Epithelial cell of proximal tubule (primary cell): ENCODE measurements at places on chromosomes 7 and 10. TPM values are rescaled to one million over a fixed set of nuclear protein-coding genes. Genes with fewer than 3 reads are reported as not detected.

TMEM176B gene
- 1.7 TPM in 1 of 2 replicates, not detected in the other for total RNA-seq

ANKRD61 gene
- 0.12 TPM in 1 of 2 replicates, not detected in the other for total RNA-seq

BTBD16 gene
- total RNA-seq: 0.51 and 1.3 TPM in 2 replicates

TRIM74 gene
- not detected in 2 replicates for total RNA-seq

CACNA2D1 gene
- 3.5 and 6.1 TPM in 2 replicates for total RNA-seq

ZNF775 gene
- 4.8 and 8.6 TPM in 2 replicates for total RNA-seq

TRIM50 gene
- total RNA-seq: not detected in 2 replicates

GBX1 gene
- total RNA-seq: not detected in 2 replicates

EGFR gene
- total RNA-seq: 40.2 and 48.1 TPM in 2 replicates

ZNF138 gene
- 6.6 and 7.7 TPM in 2 replicates for total RNA-seq

MET gene
- 155 and 164 TPM in 2 replicates for total RNA-seq

GRCh38 chr7:47501406-47501805, 80.5 kb downstream of the TNS3 start:
- no peak for DNase-seq

- no peak for DNase-seq
Measured at GRCh38 chr10:4685491-4685890, 140.5 kb upstream of the AKR1E2 start.

GRCh38 chr7:142298627-142299026, 40.8 kb upstream of the PRSS58 start:
- DNase-seq: no peak

GRCh38 chr10:85658518-85658917, 708.1 kb downstream of the GRID1 start:
- DNase-seq: no peak

GRCh38 chr7:155922067-155922816, 110.0 kb upstream of the SHH start:
- DNase-seq: no peak

GRCh38 chr10:63628526-63629362, 107.5 kb downstream of the REEP3 start:
- DNase-seq: no peak

DNA sequence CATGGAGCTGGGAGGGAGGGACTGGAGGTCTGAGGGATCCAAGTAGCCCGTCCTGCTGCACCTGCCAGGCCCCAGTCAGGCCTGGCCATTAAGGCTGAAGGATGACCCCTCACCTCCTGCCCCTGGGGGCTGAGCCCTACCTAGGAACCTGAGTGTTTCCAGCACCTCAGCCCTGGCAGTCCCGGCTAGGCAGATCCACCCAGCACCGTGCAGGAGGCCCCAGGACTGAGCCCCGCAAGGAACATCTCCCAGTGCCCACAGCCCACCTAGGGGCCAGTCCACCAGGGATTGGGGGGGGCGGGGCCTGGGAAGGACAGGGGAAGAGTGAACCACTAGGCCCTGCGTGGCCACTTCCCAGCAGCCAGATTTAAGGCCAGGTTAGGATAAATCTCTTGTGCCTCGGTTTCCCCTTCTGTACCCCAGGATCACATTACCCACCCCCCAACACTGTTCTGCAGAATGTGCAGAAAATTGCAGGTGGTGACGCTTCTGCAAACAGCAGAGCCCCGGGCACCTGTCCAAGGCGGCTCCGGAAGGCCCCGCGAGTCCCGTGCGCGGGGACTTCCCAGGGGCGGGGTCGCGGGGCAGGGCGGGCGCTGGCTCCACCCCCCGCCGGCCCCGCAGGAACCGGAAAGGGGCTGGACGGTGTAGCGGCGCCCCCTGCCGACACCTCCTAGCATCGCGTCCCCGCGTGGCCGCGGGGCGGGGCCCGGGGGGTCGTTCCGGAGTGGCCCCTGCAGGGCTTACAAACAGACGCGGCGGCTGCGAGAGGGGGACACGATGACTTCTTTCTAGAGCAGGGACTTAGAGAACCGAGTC, 55.9 kb downstream of the PWWP2B start:
- DNase-seq: peak; percentile 13

DNA sequence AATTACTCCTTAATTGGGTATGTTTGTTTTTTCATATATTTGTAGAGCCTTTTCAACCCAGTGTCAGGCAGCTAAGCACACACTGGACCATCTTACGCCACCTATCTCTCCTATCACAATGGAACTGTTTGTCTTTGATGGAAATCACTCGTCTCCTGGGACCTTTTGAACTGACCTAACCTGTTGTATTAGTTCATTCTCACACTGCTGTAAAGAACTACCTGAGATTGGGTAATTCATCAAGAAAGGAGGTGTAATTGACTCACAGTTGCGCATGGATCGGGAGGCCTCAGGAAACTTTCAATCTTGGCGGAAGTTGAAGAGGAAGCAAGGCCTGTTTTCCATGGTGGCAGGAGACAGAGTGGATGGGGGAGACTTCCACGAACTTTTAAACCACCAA, 182.0 kb downstream of the TCERG1L start:
- no peak for DNase-seq

- DNase-seq: no peak
Measured at GRCh38 chr7:2106440-2106839, 126.3 kb downstream of the MAD1L1 start.

DNA sequence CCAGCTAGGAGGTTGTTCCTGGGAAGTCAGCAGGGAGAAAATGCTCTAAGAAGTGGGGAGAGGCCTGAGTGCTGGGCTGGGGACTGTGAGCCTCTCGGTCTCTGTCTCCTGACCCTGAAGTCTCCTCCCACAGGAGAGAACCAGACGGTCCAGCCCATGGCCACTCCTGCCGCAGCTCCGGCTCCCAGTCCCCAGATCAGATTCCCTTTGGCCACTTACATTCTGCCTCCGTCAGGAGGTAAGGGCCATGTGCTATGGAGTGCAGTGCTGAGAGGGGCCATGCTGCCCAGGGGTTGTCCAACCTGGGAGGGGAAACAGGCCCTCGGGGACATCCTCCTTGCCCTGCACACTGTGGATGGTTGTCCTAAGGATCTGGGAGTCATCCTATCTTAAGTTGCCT, 21.3 kb upstream of the ZNF467 start:
- no peak for DNase-seq

- no peak for DNase-seq
Measured at GRCh38 chr10:104816501-104816900, 175.4 kb downstream of the SORCS3 start.

DNA sequence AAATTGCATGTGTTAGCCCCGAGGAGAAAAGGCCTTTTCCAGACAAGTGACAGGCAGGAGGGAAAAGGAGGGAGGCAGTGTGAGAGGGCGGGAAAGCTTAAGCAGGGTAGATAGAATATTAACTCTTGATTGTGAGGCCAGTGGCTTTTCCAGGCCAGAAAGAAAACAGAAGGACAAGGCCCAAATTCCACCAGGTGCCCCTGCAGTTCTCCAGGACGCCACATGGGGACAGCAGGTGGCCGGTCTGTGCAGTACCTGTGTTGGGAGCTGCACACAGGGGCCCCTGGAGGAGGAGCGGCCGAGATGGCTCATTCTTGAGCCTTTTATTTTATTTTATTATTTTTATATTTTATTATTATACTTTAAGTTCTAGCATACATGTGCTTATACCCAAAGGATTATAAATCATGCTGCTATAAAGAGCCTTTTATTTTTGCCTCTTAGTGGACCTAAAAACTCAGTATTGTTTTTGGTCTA, 141.3 kb upstream of the KLF14 start:
- DNase-seq: no peak

DNA sequence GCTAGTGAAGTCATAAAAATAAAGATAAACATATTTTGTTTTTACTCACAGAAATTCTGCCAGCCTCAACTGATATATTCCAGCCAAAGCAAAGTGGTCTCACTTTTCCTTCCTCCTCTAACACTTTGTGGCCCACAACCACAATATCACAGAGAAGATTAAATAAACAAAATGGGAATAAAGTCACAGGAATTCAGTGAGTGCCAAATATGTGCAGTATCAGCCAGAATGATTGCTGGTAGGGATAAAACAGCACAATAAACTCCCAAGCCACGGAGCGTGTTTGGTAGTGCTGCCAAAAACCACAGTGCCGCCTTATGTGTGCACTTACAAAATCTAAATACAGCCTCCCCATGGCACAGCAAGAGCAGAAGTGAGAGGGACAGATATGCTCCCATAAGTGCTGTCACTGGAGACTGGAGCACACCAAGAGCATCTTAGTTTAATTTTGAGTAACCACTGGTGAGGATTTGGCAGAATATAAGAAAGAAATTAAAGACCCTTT, 155.8 kb downstream of the POM121L12 start:
- no peak for DNase-seq

DNA sequence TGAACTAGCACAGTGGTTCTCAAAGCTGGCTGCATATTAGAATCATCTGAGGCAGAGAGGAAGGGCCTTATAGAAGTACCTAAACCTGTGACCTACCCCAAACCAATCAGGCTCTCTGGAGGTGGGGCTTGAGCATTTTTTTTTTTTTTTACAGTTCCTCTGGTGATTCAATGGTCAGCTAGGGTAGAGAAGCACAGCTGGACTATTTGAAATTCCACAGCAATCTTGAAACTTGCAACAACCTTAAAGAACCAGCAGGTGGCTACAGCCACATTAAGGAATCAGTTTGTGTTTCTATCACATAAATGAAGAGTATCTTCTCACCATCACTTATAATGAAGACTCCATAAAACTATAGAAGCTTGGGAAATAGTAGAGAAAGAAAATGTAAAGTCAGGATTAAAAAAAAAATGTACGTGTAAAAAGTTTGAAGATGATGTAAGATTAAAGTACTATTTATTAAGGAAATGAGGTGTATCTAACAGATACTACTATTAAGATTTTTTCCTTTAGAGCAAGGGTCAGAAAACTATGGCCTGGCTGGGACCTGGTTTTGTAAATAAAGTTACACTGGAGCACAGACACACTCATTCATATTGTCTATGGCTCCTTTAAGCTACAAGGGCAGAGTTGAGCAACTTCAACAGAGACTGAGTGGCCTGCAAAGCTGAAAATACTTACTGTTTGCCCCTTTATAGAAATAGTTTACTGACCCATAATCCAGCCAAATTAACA, 3.8 kb downstream of the RTKN2 start:
- DNase-seq: peak; percentile 89

GRCh38 chr10:87942884-87943527, 79.6 kb downstream of the PTEN start:
- no peak for DNase-seq

DNA sequence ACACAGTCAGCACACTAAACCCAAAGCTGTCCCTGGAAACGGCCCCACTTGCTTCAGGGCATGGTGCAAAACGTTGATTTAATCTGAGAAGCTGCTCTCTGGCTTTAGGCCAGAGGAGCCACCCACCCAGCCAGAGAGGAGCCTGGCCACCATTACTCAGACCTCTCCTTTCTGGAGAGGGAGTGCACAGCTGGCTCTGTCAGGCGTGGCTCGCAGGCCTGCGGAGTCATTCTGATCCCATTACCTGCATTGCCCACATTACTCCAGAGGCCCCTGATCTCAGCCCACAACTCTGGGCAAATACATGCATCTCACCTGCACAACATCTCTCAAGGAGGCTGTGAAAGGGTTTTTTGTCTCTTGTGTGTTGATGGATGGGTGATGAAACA, 370.0 kb upstream of the IGFBP3 start:
- DNase-seq: no peak

DNA sequence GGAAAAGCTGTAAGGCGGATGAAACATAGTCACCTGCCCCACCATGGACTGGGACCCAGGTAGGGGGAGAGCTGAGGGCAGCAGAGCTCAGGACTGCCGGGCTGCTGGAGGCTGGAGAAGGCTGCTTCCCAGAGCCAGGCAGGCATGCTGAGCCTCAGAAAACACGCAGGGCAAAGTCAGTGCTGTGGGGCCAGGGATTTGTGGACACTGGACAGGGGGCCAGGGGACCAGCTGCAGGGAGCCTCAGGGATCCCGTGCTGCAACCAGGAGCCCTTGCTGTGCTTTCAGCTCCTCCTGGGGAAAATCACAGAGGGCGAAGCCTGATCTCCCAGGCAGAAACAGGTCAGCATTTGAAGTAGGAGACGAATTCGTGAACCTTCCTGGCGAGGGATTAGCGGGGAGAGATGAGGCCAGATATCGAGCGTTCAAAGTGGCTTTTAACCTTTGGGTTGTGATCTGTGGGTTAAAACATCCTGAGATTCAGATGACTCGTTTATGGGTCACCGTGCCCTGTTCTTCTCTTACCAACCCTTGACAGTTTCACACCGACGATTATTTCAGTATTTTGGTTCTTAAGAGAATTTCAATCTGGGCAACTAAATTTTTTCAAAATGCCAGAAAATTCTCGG, 85.6 kb upstream of the SHH start:
- DNase-seq: no peak

- DNase-seq: peak; percentile 37
Measured at GRCh38 chr7:140249036-140249806, 72.4 kb upstream of the KDM7A start.

GRCh38 chr10:71811351-71811750, 38.0 kb upstream of the VSIR start:
- no peak for DNase-seq

GRCh38 chr10:106380706-106381105, 783.8 kb downstream of the SORCS1 start:
- DNase-seq: no peak

- no peak for DNase-seq
Measured at GRCh38 chr10:129703287-129704137, 236.5 kb downstream of the MGMT start.

- DNase-seq: no peak
Measured at GRCh38 chr10:89684604-89685003, 16.8 kb upstream of the KIF20B start.

DNA sequence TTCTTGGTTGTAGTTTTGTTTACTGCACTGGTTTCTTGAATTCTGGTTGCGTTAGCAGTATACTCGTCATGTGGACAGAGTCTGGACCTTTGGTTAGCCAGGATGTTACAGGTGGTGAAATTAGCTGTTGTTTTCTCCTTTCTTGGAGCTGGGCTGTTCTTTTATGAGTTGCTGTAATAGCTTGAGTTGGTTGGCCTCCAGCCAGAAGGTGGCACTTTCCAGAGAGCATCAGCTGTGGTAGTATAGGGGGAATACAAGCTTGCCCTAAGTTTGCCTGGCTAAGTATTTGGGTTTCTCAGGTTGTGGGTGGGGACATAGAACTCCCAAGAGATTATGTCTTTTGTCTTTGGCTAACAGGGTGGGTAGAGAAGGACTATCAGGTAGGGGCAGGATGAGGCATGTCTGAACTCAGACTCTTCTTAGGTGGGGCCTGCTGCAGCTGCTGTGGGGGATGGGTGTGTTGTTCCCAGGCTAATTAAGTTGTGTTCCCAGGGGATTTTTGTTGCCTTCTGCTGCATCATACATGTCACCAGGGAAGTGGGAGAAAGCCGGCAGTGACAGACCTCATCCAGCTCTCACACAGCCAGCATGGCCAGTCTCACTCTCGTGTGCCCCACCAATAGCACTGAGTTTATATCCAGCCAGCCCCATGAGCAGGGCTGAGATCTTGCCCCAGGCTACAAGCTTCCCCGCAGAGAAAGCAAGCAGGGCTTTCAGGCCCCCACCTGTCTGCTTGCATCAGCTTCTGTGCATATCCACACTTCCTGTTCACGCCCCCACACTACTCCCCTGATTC, 246.7 kb upstream of the TPK1 start:
- no peak for DNase-seq

DNA sequence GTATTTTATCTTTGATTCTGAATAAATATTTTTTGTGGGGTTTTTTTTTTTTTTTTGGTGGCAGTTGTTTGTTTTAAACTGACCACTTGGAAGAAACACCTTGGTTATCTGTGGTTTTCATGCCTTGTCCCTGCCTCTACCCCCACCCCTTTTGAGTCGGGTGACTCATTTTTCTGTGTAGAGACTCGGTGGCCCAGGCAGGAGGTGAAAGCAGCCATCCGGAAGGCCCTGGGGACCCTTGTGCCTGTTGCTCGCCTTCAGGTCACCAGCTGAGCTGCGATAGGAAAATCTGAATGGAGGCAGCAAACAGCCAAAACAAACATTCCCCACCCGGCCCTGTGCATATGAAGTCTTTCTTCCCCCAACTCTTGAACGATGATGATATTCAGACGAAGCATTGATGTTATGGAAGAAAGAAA, 22.8 kb downstream of the CYP17A1 start:
- no peak for DNase-seq
